ENCODE measurements at places on chromosomes 5 and 9.
A peak's percentile ranks its signal among the peaks of the same experiment; 100 is the strongest.

- DNase-seq, result no peak
Measured at GRCh38 chr5:1318659-1319251, 23.9 kb upstream of the TERT start.

GRCh38 chr5:135073761-135074345 lies 39.8 kb upstream of the PITX1 start:
- peak; percentile 39 for DNase-seq

DNA sequence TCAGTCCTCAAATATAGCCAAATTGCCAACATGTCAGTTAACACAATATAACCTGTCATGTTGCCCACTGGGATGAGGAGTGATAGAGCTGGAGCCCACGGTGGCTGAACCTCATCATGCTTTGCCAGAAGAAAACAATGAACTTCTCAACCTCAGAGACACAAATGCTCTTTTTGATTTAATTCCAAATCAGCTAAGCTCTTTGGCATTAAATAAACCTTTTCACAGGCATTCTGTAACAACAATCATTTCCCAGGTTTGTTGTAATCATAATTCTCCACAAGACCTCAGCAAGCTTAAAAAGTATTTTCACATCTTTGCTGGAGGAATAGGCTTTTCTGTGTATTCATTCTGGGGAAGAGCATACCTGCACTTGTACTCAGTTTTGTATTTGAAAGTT lies 830.9 kb downstream of the MAT2B start:
- no peak for DNase-seq

- DNase-seq, result no peak
Measured at GRCh38 chr5:6729386-6730310, 16.4 kb downstream of the TENT4A start.

GRCh38 chr9:38394416-38394815 lies 1.9 kb downstream of the ALDH1B1 start:
- no peak for DNase-seq

- DNase-seq, result no peak
Measured at GRCh38 chr5:93076096-93076495, 504.9 kb downstream of the NR2F1-AS1 start.
